Frontal cortex (tissue), 4 donors: ENCODE measurements at places on chromosomes 1 and 21. TPM values are rescaled to one million over a fixed set of nuclear protein-coding genes. Genes with fewer than 3 reads are reported as not detected.

GRCh38 chr1:2543543-2544092 is 12.6 kb upstream of the TNFRSF14 start:
- DNase-seq: no peak

DNA sequence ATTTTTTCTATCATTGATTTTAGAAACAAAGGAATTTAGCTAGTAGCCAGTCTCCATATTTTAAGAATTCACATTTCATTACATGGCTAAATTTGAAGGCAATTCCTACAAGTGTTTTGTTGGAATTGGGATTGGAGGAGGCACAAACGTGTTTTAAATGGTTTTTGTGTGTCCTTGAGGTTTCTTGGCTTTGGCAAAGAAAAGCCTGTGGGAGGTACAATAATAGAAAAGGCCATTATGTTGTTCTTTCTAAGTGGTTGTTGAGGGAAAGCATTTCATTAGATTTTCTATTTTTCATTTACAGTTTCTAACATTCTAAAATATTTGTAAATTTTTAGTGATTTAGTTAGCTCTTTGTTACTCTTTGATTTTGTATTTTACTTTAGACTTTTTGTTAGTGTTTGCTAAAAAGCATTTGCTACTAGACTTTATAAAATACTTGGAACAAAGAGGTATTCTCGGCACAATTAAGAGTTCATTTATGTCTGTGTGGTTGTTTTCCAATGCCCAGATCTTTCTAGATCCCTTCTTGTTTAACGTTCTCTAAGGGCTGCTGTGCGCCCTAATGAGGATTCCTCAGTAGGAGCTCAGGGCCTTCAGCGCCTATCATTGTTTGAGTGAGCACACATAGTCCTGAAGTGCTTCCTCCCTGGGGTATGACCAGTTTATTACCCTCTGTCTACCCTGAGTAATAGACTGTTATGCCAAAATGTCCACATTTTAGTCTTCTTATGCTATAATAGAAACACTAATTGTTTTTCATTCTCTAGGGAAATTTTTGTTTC is 70.0 kb upstream of the KIAA1614 start:
- peak; percentile 18 for DNase-seq

- DNase-seq: no peak
These were observed 54.1 kb upstream of the C1orf53 start for GRCh38 chr1:197848350-197848749.

- DNase-seq: no peak
These were observed 46.6 kb downstream of the ADARB1 start for GRCh38 chr21:45120975-45121374.

MROH9 gene
- not detected for total RNA-seq
